Stimulated activated CD4-positive, alpha-beta T cell treated with anti-CD3 and anti-CD28 coated beads, Interleukin-4, amount 100 ng/mL, for 4 hours (primary cell): ENCODE measurements at places on chromosomes 6 and 20.

DNA sequence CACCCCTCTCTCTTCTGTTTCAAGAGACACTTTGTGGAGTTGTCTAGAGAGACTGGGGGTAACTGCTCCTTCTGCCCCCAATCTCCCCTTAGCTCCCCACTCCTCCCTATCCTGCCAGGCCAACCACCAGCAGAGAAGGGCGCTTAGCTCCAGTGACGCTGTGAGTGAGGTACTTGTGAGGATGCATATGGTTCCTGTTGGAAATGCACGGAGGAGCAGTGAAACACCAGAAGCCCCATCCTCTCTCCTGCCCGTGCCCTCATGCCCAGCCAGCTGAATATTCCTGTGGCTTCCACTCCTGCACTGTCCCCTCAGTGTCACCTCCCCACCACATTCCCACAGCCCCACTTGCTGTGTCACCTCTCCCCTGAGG is 11.9 kb downstream of the NT5E start:
- DNase-seq: no peak

DNA sequence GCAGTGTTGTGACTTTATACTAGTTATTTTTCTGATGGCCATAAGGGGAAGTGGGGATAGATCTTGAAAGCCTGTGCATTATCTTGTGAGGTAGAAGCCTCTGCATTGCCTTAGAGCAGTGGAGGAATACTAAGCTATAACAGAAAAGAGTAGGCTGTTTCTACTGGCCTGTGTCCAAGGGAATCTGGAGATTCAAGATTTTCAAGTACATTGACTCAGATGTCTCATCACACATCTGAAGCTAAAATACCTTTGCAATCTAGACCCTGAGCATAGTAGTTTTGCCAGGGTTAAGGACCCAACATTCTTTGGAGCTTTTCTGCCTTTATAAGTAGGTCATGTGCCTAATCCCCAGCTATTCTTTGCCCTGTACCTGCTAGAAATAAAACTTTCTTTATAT is 272.3 kb downstream of the TENT5A start:
- DNase-seq: no peak

DNA sequence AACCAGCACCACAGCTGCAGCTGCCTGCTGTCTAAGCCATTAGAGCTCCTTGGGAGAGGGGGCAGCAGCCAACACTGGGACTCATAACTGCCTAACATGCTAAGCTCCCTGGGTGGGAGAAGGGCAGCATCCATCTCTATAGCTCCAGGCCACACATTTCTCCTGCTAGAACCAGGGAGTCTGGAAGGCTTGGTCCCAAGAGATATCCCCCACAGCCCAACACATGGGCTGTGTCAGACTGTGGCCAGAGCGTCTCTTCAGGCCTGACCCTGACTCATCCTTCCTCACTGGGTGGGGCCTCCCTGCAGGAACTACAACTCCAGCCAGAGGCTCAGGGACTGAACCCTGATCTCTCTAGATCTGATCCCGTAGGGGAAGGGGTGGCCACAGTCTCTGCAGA is 411.1 kb downstream of the HDGFL1 start:
- DNase-seq: no peak

- no peak for DNase-seq
Measured at GRCh38 chr20:31705598-31706597, 16.8 kb downstream of the BCL2L1 start.

GRCh38 chr6:15755526-15755925 is 92.7 kb upstream of the DTNBP1 start:
- DNase-seq: no peak

DNA sequence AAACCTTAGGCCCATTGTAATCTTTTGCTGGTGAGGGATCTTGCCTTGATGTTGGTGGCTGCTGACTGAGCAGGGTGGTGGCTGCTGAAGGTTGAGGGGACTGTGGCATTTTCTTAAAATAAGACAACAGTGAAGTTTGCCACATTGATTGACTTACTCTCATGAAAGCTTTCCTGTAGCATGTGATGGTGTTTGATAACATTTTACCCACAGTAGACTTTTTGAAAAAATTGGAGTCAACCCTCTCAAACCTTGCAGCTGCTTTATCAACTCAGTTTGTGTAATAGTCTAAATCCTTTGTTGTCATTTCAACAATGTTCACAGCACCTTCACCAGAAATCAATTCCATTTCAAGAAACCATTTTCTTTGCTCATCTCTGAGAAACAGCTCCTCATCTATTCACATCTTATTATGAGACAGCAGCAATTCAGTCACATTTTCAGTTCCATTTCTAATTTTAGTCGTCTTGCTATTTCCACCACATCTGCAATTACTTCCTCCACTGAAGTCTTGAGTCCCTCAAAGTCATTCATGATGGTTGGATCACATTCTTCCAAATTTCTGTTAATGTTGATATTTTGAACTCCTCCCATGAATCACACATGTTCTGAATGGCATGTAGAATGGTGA is 37.2 kb downstream of the CST9L start:
- DNase-seq: no peak

GRCh38 chr6:3808759-3809514 is 40.2 kb upstream of the FAM50B start:
- DNase-seq: no peak

- no peak for DNase-seq
Measured at GRCh38 chr6:35146453-35146852, 5.3 kb upstream of the TCP11 start.

DNA sequence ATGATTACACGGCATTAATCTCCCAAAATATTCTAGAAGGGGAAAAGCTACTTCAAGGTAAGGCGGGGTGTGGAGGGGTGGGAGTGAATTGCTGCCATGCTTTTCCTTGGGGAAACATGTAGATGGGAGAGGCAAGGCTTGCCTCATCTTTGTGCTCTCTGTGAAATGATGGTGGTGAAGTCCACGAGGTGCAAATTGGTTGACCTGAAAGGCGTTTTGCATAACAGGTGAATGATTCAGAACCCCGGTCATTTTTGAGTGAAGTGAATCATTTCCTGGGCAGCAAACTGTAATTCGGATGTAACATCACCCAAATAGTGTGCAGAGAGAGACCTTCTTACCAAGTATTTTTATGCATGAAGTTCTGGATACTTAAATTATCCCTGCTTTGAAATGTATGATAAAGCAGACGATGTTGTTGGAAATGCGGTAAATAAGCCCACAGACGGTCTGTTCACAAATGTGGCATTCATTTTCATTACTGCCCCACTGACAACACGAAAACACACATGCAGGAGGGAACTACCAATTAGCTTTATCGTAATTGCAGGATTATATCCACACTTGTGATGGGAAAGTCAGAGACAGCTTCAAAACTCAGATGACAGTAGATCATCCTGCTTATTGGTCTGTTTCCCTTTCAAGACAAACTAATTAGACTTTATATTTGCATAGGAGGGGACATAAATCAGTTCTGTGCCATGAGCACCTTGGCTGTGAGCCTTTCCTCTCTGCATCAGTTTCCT is 3.0 kb downstream of the CDH4 start:
- DNase-seq: no peak

GRCh38 chr6:161212902-161213301 is 61.0 kb downstream of the AGPAT4 start:
- DNase-seq: no peak

DNA sequence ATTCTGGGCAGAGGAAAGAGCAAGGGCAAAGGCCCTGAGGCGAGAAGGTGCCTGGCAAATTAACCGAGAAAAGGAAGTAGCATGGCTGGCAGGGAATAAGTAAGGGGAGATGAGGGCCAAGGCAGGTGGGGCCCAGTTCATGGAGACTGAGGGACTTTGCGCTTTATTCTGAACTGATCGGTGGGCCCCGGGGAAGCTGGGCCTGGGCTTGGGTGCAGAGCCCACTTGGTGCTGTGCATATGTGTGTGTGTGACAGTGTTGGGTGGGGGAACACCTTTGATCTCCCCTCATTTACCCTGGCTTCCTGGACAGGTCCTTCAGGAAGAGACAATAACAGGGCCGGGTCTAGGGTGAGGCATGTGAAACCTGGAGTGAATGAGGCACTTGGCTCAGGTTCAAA is 2.9 kb upstream of the MDFI start:
- no peak for DNase-seq

DNA sequence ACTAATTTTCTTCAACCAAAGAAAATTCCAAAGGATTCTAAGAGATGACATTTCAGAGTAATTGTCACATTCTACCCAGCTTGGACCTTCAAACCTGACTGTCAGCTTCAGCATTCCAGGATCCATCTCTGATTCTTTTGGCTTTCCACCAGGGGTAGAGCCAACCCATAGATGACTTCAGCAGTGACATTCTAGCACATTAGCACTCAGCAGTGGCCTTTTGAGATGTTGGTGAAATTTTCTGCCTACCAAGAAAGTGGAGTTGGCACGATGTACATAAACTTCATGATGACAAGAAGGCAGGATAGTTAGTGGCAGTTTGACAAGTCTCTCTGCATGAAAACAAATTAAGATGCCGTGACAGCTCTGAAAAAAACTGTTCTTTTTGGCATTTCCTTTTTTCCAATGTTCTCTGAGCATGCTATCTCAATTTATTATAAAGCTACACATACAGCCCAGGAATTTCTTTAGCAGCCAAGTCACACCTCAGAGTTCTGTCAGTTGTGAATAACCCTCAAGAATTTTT is 466.5 kb upstream of the RNF217 start:
- no peak for DNase-seq

- DNase-seq: no peak
Measured at GRCh38 chr6:81857812-81858211, 105.3 kb upstream of the TENT5A start.

- no peak for DNase-seq
Measured at GRCh38 chr20:40769677-40770285, 80.7 kb upstream of the MAFB start.

GRCh38 chr6:46291275-46291633 is 120.5 kb upstream of the ENPP5 start:
- DNase-seq: no peak

- no peak for DNase-seq
Measured at GRCh38 chr6:83183082-83183828, 9.8 kb downstream of the PGM3 start.

- DNase-seq: no peak
Measured at GRCh38 chr20:48923149-48923718, 1.7 kb downstream of the ARFGEF2 start.

GRCh38 chr20:23396950-23397627 is 24.2 kb downstream of the NAPB start:
- DNase-seq: no peak

GRCh38 chr6:121321282-121321681 is 13.0 kb downstream of the TBC1D32 start:
- DNase-seq: no peak

DNA sequence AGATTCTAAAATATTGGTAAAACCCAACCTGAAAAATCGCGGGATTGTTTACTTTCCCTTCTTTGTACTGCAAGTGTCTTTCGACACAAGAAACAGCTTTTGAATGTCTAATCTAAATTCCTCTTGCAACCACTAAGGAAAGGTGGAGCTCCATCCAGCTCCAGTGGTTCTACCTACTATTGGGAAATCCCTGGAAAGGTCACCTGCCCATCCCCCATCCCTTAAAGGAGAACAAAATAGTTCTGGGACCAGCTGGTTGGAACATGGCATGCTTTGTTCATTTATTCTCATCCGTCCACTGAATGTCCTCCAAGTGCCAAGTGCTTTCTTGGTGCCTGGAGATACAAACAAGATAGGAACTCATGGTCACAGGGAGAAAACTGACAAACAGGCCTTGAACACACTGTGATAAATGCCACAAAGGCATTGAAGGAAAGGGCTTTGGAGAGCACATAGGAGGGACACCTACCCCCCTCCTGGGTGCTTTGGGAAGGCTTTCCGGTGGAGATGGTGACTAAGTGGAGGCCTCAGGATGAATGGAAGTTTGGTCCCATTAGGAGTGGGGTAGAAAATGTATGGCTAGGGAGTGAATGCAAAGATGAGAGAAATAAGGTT is 2.3 kb upstream of the CITED2 start:
- DNase-seq: no peak

DNA sequence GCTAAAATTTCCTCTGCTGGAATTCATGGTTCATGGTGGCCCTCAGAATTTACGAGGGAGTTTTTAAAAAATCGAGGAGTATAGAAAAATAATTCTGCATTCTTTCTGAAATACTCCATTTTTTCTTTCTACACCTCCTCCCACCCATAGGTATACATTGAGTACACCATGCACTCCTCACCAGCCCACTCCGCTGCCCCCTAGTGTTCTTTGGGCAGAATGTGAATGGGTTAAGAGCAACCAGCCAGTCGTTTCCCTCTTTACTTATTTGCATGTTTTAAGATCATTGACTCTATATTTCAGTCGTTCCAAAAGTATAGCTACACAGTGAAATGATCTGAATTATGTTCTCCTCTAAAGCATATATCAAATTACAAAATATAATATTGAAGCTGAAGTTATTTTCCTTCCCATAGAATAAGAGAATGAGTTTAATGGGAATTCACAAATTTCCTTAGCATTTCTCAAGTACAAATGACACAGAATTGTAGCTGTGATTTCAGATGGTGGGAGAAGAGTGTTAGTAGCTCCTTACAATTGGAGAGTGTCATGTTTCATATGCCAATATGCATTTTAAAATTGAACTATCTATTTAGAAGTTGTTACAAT is 977.7 kb upstream of the SLC35B3 start:
- no peak for DNase-seq
